ENCODE measurements at places on chromosomes 7 and 10. TPM values are rescaled to one million over a fixed set of nuclear protein-coding genes. Genes with fewer than 3 reads are reported as not detected.

OIT3 gene
- polyA plus RNA-seq = not detected

RBP4 gene
- 931 TPM for polyA plus RNA-seq

IFIT1 gene
- 1.5 TPM for polyA plus RNA-seq

RAMP3 gene
- not detected for polyA plus RNA-seq

EPHB6 gene
- not detected for polyA plus RNA-seq

MRPS33 gene
- polyA plus RNA-seq = 38.3 TPM

CLCN1 gene
- 0.01 TPM for polyA plus RNA-seq

CALD1 gene
- polyA plus RNA-seq = 40.5 TPM

ABCC2 gene
- polyA plus RNA-seq = 497 TPM

CDNF gene
- 0.29 TPM for polyA plus RNA-seq

NRP1 gene
- polyA plus RNA-seq = 5.3 TPM

CYP3A5 gene
- polyA plus RNA-seq = 9.6 TPM

GSTO2 gene
- 7.9 TPM for polyA plus RNA-seq

SFTPA1 gene
- polyA plus RNA-seq = not detected

FAM24B gene
- 1.9 TPM for polyA plus RNA-seq

OR2A1 gene
- polyA plus RNA-seq = not detected

EDRF1 gene
- 16.9 TPM for polyA plus RNA-seq

BHLHA15 gene
- 2.3 TPM for polyA plus RNA-seq

NFE2L3 gene
- 8.9 TPM for polyA plus RNA-seq

MSMB gene
- 1.3 TPM for polyA plus RNA-seq

MRLN gene
- not detected for polyA plus RNA-seq

SRRM3 gene
- polyA plus RNA-seq = 0.54 TPM

ACTL6B gene
- polyA plus RNA-seq = not detected

CADPS2 gene
- polyA plus RNA-seq = 17.6 TPM

SFRP5 gene
- polyA plus RNA-seq = 0.32 TPM

SEC61A2 gene
- 5.5 TPM for polyA plus RNA-seq

BTAF1 gene
- 69.5 TPM for polyA plus RNA-seq

FZD8 gene
- 0.05 TPM for polyA plus RNA-seq

CD36 gene
- polyA plus RNA-seq = 2.8 TPM

SPDYE1 gene
- polyA plus RNA-seq = not detected

NPY gene
- not detected for polyA plus RNA-seq

MACROH2A2 gene
- polyA plus RNA-seq = 9.8 TPM
